ENCODE measurements at places on chromosomes 5 and 9.
A peak's percentile ranks its signal among the peaks of the same experiment; 100 is the strongest.

DNA sequence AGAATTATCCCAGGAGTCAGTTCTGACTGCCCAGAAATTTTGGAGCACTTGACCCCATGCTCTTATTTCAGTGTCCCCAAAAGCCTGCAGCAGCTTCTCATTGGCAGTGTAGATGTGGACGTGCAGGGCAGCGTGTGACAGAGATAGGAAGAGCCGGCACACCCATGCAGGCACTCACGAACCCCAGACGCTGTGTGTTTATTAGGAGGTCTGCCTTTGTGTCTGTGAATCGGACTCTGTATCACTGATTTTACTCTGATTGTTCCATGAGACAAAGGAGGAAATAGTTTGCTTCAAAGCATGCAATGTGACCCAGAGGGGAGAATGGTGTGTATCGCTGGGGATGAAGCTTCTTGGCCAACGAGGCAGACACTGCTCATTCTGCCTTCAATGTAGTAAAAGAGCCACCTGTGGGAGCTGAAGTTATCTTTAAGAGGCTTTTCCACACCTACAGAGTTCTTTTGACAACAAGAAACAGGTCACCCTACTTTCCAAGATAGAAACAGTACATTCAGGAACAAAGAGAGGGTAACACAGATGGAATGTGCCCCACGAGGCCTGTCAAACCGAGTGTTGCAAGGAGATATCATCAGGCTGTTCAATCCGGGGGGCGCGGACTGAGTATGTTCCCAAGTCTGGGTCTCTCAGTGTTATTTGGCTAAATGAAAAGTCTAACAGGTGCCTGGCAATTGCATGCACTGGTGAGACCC lies 224.0 kb downstream of the NTRK2 start:
- no peak for DNase-seq

DNA sequence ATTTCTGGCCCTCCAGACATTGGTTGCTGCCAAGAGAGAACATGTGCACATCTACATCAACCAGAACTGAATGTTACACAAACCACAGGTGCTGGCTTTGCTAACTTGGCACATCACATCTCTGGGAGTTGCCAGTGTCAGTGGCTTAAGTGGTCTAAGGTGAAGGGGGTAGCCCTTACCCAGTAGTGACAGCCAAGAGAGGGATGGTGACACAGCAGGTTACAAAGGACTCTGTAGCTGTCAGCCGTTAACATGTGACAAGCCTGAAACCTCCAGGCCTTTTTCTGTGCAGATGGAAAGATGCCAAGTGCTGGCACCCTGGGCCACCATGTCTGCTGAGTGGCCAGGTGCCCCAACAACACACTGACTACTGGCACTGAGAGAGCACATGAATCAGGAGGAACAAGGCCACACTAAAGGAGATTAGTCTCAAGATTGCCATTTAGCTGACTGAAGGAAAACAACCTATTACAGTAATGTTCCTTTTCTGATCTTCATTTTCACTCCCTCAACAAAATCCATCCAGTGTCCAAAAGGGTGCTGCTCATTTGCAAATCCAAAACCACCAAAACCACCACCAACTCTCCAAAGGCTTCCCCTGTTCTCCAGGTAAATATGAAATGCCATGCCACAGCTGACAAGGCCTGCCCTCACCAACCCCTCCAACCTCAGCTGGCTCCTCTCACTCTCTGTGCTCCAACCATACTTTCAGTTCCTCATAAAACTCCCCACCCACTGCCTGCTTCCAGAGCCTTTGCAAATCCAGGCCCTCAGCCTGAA lies 20.2 kb downstream of the SIL1 start:
- DNase-seq, result peak; percentile 17

GRCh38 chr5:31078956-31079355 lies 114.5 kb upstream of the CDH6 start:
- DNase-seq, result no peak

GRCh38 chr9:123250504-123250903 lies 17.9 kb downstream of the STRBP start:
- DNase-seq, result no peak

- no peak for DNase-seq
Measured at GRCh38 chr5:171893290-171893886, 107.8 kb downstream of the SMIM23 start.

DNA sequence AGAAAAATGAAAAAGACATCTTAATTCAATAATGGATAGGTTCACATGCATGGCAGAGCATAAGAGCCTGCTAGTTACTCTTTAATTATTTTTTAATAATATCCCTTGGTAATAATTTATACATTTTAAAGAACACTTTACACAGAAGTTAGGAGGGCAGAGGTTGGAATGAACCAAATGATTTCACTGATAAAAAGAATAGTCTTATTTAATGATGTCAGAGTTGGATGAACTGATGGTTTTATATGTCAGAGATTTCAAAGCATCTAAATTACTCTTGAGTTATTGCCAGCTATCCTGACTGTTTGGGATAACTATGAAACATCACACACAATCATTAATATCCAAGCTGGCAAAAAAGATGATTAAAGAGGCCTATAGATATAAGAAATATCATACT lies 244.8 kb downstream of the CSNK1G3 start:
- DNase-seq, result no peak

- DNase-seq, result no peak
Measured at GRCh38 chr9:124790801-124791505, 14.0 kb downstream of the OLFML2A start.

DNA sequence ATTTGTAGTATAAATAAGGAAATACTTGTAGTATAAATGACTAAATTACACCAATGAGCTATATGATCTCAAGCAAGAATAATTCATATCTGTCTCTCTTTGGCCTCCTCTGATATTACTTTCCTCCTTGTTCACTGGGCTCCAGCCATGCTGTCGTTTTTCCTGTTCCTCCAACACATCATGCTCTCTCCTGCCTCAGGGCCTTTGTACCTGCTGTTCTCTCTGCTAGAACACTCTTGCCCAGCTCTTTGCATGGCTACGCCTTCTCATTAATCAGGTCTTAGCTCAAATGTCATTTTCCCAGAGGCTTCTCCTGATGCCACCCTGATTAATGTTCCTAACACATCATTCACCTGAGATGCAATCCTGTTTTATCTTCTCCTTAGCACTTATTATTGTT lies 2.5 kb upstream of the ZNF346 start:
- DNase-seq, result no peak

DNA sequence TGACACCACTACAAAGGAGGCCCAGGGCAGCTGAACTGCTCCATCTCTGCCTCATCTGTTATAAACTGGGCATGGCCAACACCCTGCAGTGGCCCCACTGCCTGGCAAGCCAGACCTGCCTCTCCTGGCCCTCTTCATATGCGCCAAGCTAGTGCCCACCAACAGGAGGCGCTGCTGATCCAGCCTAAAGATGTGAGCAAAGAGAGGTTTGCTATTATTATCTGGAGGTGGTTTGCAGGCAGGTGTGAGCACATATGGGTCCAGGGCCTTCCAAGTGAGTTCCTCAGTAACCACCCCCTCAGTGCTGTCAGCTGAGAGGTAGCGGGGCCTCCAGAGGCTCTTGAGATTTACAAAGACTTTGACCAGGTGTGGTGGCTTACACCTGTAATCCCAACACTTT lies 232.2 kb downstream of the SYK start:
- peak; percentile 51 for DNase-seq

GRCh38 chr5:4646715-4647375 lies 493.3 kb upstream of the ADAMTS16 start:
- no peak for DNase-seq

DNA sequence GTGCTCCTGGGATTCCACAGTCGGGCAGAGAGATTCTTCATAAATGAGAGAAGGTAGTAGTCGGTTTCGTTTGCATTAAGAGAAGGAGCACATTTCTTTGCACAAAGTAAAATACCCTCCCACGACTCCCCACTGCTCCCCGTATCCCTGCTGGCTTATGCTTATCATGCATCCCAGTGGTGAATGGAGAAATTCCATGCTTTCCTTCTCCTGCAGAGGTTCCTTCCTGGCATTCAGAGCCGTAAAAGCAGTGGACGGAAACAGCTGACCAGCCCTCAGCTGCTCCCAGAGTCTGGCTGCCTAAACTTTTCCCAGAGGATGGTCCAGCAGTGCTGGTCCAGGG lies 93.1 kb downstream of the C9orf152 start:
- DNase-seq, result no peak

DNA sequence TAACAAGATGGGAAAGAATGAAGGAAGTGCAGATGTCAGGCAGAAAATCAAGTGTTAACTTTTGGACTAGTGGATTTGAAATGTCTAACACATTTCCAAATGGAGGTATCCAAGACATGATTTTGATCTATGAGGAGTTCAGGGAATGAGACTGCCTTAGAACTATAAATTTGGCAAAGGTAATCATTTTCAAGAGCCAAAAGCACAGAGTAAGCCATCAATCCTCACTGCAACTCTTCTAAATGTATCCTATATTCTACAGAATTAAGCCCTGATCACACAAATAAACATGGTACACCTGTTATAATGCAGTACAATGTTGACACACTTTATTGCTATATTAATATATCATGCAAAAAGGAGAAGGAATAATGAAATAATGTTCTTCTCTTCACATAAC lies 55.6 kb downstream of the SETX start:
- no peak for DNase-seq

Data from CD4-positive, alpha-beta T cell treated with Interleukin-1 beta for 1 hour (primary cell).